ENCODE measurements at places on chromosomes 1 and 21.

DNA sequence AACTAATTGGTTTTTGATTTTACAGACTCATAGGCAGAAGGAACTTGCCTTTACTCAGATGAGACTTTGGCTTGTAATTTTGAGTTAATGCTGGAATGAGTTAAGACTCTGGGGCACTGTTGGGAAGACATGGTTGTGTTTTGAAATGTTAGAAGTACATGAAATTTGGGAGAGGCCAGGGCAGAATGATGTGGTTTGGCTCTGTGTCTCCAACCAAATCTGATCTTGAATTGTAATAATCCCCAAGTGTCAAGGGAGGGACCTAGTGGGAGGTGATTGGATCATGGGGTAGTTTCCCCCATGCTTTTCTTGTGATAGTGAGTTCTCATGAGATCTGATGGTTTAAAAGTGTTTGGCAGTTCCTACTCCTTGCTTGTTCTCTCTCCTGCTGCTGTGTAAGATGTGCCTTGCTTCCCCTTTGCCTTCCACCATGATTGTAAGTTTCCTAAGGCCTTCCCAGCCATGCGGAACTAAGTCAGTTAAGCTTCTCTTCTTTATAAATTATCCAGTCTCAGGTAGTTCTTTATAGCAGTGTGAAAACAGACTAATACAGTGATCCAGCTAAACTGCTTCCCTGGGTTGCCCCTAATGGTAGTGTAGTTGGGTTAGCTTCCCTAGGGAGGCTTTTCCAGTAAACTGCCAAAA lies 10.2 kb downstream of the CPT2 start:
- DNase-seq = no peak

- no peak for DNase-seq
These were observed 126.9 kb downstream of the SETD4 start for GRCh38 chr21:35933466-35933865.

- no peak for DNase-seq
These were observed 192.3 kb downstream of the SLC45A1 start for GRCh38 chr1:8510041-8510823.

GRCh38 chr1:184517130-184517529 lies 130.3 kb downstream of the C1orf21 start:
- DNase-seq = no peak

DNA sequence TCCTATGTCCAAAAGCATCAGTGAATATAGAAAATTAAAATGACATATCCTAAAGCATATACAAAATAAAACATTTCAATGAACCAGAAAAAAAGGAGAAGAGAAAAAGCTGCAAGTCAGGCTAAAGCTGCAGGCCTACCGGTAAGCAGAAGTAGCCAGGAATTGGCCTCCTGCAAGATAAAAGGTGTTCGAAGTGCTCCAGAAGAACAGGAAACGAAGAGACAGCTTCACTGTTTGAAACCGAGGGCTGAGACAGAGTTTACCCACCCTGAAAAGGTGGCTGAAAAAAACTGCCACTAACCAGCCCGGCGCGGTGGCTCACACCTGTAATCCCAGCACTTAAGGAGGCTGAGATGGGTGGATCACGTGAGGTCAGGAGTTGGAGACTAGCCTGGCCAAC lies 37.4 kb downstream of the NSL1 start:
- no peak for DNase-seq

GRCh38 chr1:44425341-44426082 lies 20.5 kb downstream of the RNF220 start:
- DNase-seq = no peak

GRCh38 chr1:61085983-61086644 lies 3.8 kb downstream of the NFIA start:
- DNase-seq = peak; percentile 67

DNA sequence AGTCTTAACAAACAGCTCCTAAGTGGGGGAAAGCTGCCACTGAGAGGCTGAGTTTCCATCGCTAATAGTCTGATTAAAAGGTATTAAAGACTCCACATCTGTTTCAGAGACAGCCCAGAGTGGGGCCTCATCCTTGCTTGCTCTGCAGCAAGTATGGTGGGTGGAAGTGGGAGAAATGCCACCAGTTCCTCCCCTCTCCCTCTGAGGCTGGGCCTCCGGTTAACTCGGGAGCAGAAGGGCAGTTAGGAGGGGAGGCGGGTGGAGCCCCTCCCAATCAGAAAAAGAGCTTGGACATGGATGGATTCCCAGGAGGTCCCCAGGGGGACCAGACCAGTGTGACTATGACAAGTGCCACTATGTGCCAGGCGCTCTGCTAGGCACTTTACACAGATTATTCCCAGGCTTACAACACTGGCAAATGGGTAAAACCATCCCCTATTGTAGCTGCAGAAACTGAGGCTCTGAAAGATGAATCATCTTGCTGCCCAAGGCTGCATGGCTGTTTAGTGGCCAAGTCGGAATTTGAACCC lies 11.4 kb upstream of the ASCL5 start:
- DNase-seq = no peak

DNA sequence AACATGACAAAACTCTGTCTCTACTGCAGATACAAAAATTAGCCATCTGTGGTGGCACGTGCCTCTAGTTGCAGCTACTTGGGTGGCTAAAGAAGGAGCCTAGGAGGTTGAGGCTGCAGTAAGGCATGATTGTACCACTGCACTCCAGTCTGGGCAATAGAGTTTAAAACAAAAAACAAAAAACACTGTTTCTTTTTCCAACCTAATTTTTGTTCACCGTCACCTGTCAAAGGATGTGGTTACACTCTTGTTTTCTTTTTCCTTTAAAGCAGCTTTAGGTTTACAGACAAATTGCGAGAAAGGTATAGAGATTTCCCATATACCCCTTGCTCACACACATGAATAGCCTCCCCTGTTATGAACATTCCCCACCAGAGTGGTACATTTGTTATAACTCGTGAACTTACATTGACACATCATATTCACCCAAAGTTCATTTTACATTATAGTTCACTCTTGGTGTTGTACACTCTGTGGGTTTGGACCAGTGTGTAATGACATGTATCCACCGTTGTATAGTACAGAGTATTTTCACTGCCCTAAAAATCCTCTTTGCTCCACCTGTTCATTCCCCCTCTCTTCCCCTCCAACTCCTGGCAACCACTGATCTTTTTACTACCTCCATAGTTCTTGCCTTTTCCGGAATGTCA lies 26.2 kb downstream of the SMG7 start:
- DNase-seq = no peak

DNA sequence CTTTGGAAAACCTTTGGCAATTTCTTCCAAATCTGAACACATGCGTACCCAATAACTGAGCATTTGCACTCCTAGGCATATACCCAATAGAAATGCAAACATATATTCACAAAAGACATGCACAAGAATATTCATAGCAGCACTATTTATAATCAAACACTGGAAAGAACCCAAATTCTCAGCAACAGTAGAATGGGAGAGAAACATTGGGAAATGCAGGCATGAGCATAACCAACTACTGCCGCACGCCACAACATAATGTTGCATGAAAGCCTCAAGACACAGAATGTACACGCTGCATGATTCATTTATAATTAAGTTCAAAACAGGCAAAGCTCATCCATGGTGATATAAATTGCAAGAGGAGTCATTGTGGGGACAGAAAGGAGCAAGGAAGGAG lies 69.5 kb upstream of the FBXO28 start:
- no peak for DNase-seq

DNA sequence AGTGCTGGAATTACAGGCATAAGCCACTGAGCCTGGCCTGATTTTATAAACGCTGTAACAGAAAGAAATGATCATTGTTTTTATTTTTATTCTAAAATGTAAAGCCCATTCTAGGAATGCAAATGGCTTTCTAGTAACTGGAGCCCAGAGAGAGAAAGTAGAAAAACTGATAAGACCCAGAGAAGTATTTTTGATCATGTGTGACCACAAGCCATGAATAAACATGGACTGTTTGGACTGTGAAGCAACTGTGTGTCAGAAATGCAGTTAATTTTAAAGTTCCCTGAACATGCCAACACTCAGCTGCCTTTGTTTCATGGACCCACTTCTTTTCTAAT lies 39.7 kb downstream of the EIF2B3 start:
- DNase-seq = no peak

DNA sequence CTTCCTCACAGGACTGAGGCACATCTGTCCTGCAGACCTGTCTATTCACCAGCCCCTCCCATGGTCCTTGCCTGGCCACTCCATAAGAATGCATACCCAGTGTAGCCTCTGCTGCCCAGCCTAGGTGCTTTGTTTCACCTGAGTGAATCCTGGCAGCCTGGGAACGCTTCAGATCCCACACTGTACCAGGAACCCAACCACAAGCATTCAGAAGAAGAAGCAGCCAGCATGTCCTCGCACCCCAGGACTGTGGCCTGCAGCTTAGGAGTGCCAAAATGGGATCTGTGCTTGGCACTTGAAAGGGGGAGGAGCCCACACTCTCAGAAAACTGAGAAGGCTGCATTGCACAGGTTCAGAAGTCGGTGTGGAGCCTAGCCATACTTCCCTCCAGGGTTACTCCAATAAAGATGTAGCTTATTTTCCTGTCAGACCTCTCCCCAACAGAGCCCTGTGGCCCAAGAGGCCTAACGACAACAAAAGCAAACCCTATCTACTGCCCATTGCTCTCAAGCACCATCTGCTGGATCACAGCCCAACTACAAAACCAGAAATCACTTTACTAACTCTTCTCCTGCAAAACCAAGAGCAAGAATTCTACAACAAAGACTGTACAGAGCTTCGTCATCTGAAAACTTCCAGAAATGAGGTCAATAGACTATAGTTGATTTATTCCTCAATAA lies 923.1 kb upstream of the NEGR1 start:
- no peak for DNase-seq

DNA sequence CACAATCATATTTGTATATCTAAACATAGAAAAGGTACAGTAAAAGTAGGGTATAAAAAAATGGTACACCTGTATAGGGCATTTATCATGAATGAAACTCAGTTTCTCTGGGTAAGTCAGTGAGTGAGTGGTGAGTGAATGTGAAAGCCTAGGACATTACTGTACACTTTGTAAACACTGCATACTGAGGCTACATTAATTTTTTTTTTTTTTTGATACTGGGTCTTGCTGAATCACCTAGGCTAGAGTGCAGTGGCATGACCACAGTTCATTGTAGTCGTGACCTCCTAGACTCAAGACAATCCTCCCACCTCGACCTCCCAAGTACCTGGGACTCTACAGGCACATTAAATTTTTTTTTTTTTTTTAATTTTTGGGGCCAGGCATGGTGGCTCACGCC lies 27.8 kb downstream of the FBXO28 start:
- DNase-seq = no peak

DNA sequence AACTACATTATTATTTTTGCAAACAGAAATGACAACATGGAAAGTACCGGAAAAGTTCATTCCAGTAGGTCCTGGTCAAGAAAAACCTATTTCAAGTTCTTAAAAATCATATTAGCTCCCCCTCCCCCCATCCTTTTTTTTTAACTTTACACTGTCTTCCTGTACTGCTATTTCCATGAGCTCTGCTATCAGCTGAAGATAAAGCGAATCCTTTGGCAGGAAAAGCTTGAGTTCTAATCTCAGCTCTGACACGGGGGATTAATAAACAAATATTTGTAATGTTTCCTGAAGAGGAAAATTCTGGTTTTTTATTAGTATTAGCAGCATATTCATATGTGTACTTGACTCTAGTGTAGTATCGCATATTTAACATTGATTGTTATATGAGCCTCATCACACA lies 190.7 kb upstream of the ESRRG start:
- DNase-seq = no peak

- no peak for DNase-seq
These were observed at the start of gene USH2A for GRCh38 chr1:216422821-216423520. USH2A (minus strand) TSS chr1:216423448; CDS start chr1:216422336, 1,112 bp downstream.

DNA sequence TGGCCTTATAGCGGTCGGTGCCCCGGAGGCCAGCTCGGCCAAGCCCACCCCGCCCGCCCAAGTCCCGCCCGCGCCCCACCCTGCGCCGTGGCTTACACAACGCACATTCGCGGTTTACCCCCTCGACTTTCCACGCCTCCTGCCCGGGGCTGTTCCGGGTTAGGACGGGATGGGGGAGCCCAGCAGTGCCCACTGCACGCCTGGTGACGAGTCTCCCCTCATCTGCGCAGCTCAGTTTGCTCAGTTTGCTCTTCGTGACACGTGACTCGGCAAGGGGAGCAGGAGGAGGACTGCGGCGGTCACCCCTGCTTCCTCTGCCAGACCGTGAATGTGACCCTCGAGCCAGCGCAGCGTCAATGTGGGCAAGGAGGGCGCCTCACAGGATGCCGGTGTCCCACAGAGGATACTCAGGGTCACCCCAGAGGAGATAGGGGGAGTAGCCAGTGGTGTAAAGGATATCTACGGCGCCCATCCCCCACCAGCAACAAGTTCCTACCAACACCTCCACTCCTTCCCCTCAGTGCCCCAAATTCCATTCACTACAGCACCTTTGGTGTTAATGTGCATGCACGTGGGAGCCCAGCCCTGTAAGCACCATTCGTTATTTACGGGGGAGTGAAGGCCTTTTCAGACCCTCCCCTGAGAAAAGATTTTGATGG lies 350 bp upstream of the S100A6 start:
- DNase-seq = no peak

DNA sequence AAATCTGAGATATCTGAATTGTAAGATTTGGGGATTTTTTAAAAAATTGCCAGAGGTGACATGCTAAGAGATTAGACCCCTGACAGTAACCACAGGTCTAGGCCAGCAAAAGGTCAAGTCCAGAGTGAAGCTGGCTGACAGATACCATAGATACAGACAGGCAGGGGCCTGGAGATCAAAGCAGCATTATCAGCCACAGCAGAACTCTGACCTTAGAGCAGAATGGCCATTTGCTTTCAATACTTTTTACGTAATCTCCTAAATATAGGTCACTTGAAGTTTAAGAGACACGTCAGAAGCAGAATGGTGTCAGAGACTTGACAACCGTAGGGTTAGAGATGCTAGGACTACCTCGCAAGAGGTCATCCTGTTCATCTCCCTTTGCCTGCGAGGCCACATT lies 40.8 kb upstream of the RXRG start:
- no peak for DNase-seq

- no peak for DNase-seq
These were observed 25.7 kb downstream of the DNAJC11 start for GRCh38 chr1:6675941-6676340.

- DNase-seq = no peak
These were observed 428.6 kb downstream of the PTPRC start for GRCh38 chr1:199067483-199067882.

GRCh38 chr1:14568716-14569355 lies 29.6 kb upstream of the KAZN start:
- no peak for DNase-seq

DNA sequence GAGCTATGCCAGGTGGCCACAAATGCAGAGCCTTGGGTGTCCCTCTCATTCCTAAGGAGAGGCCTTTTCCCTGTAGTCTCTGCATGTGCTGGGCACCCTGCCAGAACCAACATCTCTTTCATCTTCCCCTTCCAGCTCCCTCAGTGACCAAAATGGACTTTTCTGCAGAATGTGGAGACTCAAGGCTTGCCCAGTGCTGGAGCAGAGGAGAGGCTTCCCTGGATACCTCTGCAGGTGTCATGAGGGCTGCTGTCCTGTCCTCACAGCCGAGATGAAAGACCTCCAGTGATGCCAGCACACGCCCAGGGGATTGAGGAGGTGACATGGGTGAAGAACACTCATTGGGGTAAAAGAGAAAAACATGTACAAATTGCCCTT lies 347.0 kb upstream of the AJAP1 start:
- DNase-seq = no peak

- DNase-seq = no peak
These were observed 75.4 kb upstream of the ACTRT2 start for GRCh38 chr1:2945821-2946231.
